Stimulated activated CD8-positive, alpha-beta memory T cell treated with anti-CD3 and anti-CD28 coated beads, Interleukin-2, amount 100 ng/mL, for 1 hour (primary cell): ENCODE measurements at places on chromosomes 13 and 19.

GRCh38 chr19:20124879-20125278 is 42.1 kb upstream of the ZNF486 start:
- DNase-seq, result no peak

GRCh38 chr19:16104722-16105121 is 7.0 kb upstream of the RAB8A start:
- no peak for DNase-seq

GRCh38 chr19:49140951-49141350 is 14.2 kb downstream of the HRC start:
- DNase-seq, result no peak

DNA sequence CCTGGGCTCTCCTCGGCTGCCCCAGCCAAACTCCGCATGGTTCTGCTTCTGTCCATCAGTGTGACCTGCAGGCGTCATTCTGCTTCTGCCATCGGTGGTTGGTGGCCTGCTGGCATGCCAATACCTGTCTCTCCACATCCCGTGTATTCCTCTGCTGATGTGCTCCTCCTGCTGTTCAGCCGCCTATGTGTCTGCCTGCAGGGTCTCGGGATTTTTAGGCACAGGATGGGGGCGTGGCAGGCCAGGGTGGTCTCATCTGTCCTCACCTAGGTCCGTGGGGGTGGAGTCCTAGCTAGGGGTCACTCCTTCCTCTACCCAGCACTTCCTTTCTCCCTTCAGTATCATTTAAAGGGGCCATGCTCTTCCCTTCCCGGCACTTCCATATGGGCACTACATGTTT is 33.0 kb upstream of the SGCG start:
- no peak for DNase-seq

- DNase-seq, result no peak
Observed at GRCh38 chr13:77637588-77637987, 59.9 kb upstream of the SLAIN1 start.

DNA sequence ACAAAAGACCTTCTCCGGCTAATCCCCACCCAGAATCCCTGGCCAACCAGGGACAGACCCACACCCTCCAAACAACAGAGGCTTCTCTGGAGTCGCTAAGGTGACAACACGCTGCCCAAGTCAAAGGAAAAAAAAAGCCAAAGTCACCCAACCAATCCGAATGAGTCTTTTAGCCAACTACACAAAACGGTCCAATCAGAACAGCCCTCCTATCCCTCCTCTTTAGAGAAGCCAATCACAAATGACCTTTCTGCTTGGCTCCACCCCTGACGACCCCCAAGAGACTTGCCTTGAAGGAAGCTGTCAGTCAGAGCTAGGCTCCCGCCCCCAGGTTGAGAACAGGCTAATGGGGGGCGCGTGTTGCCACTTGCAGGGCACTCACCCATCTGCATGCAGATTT is 6.6 kb upstream of the FBXW9 start:
- DNase-seq, result no peak

GRCh38 chr13:49326222-49326917 is 78.6 kb downstream of the CDADC1 start:
- DNase-seq, result no peak

- no peak for DNase-seq
Observed at GRCh38 chr13:108963276-108963810, 333.9 kb downstream of the MYO16 start.

GRCh38 chr19:52673014-52673413 is 34.9 kb upstream of the ZNF83 start:
- DNase-seq, result no peak

- no peak for DNase-seq
Observed at GRCh38 chr13:77732287-77732686, 34.8 kb downstream of the SLAIN1 start.

GRCh38 chr13:63288576-63288975 is 1872.9 kb upstream of the PCDH20 start:
- no peak for DNase-seq

GRCh38 chr13:38785042-38785441 is 98.2 kb downstream of the FREM2 start:
- no peak for DNase-seq

DNA sequence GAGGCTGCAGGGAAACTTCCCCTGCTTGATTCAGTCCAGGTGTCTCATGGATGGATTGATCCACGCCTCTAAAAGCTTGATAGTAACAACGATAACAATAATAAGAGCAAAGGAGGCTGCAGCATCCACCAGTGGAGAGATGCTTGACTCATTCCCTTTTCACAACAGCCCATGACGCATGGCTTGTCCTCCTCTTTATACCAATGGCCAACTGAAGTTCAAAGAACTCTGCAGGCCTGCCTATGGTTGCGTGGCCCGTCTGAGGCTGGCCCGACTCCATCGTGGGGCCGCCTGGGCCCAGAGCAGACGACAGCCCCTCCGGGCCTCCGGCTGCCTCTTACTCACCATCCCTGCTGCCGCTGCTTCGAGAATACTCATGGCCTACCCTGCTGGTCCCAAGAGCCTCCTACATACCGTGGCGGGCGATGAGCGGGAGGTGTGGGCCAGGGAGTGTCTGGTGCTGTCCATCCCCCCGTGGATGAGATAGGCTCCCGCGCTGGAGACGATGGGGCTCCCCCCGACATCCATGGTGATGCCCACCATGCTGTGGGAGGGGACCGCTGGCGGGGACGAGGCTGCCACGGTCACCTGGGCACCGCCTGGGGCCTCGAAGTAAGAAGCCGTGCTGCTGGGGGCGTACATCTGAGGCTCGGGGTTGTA is 61.8 kb upstream of the RANBP3 start:
- no peak for DNase-seq

GRCh38 chr19:4971424-4971793 is 2.5 kb downstream of the KDM4B start:
- DNase-seq, result no peak

DNA sequence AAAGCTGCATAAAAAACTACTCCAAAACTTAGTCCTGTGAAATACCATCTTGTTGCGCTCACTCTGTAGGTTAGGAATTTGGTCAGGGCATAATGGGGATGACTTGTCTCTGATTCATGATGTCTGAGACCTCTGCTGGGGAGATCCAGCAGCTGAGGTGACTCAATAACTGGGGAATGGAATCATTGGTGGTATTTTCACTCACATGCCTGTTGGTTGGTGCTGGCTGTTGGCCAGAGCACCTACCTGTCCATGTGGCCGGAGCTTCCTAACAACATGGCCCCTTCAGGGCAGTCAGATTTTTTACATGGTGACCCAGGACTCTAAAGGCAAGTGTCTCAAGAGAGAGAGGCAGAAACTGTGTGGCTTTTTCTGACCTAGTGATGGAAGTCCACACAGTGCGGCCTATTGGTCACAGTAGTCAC is 7.4 kb upstream of the ESD start:
- DNase-seq, result no peak

DNA sequence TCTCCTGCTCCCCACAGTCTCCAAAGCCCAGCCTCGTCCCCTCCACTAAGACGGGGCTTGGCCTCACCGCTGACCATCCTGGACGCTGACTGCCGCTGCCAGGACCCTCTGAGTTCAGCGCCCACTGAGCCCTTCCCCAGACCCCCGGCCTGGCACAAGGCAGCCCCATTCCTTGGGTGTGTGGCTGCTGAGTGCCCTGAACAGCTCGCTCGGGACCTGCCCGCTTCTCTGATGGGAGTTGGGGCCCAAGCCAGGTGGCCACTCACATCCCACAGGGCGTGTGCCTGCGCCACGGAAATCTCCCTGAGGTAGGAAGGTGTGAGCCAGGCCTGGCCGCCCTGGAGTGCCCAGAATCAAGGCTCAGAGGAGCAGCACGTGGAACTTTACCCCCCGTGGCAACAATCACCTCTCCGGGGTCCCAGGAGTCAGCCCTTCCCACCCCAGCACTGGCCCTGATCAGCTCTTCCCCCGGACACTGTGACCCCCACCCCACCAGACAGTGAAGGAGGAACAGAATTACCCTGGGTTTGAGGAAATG is 20.8 kb downstream of the C13orf46 start:
- DNase-seq, result no peak

DNA sequence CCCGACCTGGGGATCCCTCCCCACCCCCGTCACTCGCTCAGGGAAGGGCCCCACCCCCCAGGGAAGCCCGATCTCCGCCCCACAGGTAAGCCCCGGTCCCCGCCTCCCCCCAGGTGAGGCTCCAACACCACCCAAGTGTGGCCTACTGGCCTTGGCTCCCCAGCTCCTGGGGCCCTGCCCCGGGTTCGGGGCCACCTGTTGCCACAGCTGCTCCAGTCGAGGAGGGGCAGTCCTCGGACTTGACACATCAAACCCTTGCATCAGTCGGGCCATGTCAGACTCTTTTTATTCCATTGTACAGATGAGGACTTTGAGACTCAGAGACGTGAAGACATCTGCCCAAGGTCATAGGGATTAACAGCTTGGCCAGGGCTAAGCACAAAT is 512 bp downstream of the CC2D1A start:
- DNase-seq, result no peak

DNA sequence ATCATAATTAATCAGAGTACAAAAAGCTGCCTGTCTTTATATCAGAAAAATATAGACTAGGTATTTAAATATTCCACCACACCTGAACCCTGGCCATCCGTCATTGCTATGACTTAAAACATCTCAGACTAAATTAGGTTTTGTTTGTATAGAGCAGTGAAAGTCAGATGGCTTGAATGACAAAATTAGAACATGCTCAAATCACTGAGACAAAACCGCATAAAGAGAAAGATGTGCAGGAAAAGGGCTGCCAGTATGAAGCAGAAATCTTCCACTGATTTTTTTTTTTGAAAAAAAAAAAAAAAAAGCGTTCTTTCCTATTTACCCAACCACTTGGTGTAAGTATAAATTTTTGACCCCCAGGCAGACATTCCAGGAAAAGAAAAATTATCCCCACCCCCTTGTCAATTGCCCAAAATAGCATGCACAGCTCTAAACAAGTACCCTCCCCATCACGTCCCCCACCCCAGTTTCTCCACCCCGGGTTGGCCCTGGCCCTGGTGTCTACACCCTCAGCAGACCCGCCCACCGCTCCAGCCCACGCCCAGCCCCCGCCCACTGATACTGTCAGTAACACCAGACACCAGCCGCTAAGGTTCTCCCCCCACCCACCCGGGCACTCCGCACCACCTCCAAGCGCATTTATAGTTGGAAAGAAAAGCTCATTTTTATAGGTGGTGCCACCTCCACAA is 118.6 kb downstream of the URI1 start:
- DNase-seq, result no peak

GRCh38 chr13:109203587-109203986 is 574.2 kb downstream of the MYO16 start:
- no peak for DNase-seq

GRCh38 chr19:33383720-33384292 is 10.3 kb downstream of the CEBPG start:
- DNase-seq, result no peak

DNA sequence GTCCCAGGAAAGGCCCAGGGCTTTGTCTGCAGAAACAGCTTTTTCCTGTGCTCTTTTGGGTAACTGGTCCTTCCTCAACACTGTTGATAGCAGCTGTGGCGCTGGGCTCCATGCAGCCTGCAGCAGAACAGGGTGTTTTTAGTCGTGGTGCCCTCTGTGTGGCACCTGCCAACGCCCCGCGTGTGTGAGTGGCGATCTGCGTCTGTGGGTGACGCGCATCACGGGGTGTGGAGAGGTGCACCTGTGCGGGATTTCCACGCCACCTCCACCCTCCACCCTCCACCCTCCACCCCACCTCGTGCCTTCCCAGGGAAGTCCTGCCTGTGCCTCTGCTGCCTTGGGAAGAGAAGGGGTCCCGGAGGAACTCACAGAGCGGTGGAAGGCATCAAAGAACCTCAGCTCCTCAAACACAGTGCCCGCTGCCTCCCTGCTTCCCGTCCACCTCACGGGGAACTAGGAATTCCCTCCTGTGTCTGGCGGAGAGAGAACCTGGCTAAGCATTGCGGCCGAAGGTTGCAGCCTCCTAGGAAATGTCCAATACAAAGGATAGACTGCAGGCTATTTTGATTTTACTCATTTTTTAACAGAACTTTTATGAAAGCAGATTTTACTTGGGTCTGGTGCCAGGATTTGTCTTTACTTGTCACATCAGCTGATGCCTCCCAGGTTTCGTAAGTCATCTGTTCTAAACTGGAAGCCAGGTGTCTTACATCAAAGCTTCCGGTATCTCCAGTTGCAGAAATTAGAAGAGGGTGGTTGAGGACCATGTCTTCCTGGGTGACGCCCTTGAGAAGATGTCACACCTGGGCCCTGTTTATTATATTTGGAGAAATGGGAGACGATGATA is 84.0 kb downstream of the ATP11A start:
- DNase-seq, result no peak

GRCh38 chr13:29494520-29494919 is 101.0 kb downstream of the SLC7A1 start:
- no peak for DNase-seq

DNA sequence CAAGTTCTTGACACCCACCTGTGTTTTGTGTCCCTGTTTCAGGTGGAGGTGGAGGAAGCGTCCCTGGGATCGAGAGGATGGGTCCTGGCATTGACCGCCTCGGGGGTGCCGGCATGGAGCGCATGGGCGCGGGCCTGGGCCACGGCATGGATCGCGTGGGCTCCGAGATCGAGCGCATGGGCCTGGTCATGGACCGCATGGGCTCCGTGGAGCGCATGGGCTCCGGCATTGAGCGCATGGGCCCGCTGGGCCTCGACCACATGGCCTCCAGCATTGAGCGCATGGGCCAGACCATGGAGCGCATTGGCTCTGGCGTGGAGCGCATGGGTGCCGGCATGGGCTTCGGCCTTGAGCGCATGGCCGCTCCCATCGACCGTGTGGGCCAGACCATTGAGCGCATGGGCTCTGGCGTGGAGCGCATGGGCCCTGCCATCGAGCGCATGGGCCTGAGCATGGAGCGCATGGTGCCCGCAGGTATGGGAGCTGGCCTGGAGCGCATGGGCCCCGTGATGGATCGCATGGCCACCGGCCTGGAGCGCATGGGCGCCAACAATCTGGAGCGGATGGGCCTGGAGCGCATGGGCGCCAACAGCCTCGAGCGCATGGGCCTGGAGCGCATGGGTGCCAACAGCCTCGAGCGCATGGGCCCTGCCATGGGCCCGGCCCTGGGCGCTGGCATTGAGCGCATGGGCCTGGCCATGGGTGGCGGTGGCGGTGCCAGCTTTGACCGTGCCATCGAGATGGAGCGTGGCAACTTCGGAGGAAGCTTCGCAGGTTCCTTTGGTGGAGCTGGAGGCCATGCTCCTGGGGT is 16.7 kb downstream of the PRAM1 start:
- no peak for DNase-seq

DNA sequence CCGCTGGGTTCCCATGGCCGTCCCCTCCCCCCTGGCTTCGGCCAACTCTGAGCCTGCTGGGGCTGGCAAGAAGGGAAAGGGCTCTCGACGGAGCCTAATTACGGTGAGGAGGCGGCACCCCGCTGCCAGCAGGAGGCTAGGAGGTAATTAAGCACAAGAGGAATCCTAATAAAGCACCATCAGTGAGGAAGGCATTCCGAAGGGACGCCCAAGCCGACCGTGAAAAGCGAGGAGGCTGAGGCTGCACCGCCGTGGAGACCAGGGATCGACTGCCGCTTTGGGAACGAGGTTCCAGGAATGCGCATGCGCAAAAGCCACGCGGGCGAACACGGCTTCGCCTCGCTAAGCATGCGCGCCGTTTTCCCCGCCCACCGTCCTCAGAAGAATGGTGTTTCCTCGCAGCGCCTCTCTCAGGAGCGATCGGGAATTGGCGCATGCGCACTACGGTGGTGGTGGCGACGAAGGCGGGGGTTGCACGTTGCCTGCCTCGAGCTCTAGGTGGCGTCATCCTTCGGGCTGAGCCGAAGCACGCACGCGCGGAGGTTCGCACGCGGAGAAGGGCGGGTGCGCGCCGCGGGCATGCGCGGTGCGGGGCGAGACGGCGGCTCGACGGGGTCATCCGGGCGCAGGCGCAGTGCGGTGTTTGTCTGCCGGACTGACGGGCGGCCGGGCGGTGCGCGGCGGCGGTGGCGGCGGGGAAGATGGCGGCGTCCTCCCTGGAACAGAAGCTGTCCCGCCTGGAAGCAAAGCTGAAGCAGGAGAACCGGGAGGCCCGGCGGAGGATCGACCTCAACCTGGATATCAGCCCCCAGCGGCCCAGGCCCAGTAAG is at the start of gene MAP2K7:
Gene MAP2K7, plus strand, starts transcription at position 634 of the 830 bp plus-strand sequence. Its CDS starts 68 bp downstream, at position 702.
- peak; percentile 100 for DNase-seq
